ENCODE measurements at places on chromosomes 16 and 17.
A peak's percentile ranks its signal among the peaks of the same experiment; 100 is the strongest.

DNA sequence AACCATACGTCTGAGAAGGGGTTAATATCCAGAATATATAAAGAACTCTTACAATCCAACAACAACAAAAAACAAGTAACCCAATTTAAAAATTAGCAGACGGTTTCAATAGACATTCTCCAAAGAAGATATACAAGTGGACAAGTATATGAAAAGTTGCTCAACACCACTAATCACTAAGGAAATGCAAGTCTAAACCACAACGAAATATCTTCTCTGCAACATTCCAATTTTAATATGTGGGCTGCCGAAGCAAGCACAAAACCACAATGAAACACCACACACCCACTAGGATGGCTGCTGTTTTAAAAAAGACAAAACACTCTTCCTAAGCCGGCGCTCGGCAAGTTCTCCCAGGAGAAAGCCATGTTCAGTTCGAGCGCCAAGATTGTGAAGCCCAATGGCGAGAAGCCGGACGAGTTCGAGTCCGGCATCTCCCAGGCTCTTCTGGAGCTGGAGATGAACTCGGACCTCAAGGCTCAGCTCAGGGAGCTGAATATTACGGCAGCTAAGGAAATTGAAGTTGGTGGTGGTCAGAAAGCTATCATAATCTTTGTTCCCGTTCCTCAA lies 5.9 kb upstream of the SLC13A2 start:
- DNase-seq = no peak

- no peak for DNase-seq
Observed at GRCh38 chr17:77610972-77611521, 347.5 kb upstream of the TNRC6C start.

DNA sequence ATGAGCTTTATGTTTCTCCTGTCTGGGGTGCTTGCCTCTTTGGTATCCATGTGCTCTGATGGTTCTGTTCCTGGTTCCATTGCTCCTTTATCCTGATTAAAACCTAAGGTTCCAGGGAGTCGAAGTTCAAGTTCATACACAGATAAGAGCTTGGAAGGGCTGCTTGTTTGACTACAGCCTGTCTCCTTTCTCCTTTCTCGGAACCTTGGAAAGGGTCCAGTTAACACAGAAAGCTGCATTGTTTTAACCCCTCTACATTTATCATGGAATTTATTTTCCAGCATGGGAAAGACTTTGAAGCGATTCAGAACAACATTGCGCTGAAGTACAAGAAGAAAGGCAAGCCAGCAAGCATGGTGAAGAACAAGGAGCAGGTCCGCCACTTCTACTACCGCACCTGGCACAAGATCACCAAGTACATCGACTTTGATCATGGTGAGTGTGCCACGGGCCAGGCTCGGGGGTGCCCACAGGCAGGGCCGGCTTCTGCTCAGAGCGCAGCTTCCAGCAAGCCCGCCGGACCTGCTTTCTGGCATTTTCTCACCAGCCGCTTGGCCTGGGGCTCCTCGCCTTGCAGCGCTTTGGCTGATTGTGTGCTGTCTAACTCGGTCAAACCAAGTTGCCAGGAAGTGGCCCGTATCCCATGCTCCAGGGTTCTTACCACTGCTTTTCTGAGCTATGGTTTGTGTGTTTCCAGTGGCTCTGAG lies 19.9 kb downstream of the CRAMP1 start:
- no peak for DNase-seq

GRCh38 chr17:21510686-21511362 lies 134.7 kb downstream of the KCNJ12 start:
- no peak for DNase-seq

- no peak for DNase-seq
Observed at GRCh38 chr16:24037335-24037734, 201.6 kb downstream of the PRKCB start.

DNA sequence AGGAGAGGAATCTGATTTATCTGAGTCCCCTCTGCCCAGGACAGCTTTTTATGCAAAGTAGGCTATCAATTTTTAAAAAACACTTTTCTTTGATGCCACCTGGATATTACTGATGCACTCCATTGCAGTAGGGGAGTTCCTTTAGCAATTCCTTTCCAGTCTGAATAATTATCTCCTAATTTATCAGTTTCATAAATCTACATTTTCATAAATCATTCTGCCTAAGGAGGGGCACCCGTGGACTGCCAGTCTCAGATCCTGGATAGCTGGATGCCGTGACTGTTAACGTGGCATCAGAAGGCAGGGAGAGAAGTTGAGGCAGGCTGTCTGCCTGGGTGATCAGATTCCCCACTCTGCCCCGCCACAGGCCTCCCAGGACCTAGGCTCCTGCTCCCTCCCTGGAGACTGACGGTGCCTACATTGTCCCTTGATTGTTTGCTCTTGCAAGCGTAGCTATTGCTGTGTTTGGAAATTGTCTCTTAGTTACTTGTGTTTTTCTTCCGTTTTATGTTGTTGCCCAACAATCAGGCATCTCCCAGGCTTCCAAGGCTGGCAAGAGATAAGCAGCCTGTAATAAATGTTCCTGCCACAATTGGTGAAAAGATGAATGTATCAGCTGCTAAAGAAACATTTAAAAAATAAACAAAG lies 75.2 kb downstream of the KATNIP start:
- DNase-seq = peak; percentile 53

DNA sequence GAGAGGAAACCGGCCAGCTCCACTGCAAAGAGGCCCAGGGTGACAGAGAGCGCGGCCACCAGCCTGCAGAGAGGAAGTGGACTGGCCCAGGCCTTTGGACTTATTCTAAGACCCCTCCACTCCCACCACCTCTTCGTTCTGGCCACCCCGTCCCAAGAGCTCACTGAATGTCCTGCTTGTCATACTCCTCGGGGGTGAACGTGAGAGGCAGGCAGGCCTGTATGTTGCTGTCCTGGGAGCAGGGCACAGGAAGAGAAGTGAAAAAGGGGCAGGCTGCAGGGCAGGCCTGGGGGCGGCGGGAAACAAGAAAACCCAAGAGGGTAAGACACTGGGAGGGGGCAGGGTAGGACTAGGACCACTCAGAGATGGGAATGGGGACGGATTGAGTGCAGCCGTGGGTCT lies 384 bp downstream of the TMEM107 start:
- DNase-seq = no peak

- peak; percentile 68 for DNase-seq
Observed at GRCh38 chr17:66727634-66728570, 107.0 kb upstream of the CACNG5 start.

- peak; percentile 79 for DNase-seq
Observed at GRCh38 chr16:70250748-70251628, 752 bp downstream of the EXOSC6 start.
